NCI-H748 treated with DMSO at 0.1 percent for 48 hours (cell line): ENCODE measurements at places on chromosomes 6 and 20.

DNA sequence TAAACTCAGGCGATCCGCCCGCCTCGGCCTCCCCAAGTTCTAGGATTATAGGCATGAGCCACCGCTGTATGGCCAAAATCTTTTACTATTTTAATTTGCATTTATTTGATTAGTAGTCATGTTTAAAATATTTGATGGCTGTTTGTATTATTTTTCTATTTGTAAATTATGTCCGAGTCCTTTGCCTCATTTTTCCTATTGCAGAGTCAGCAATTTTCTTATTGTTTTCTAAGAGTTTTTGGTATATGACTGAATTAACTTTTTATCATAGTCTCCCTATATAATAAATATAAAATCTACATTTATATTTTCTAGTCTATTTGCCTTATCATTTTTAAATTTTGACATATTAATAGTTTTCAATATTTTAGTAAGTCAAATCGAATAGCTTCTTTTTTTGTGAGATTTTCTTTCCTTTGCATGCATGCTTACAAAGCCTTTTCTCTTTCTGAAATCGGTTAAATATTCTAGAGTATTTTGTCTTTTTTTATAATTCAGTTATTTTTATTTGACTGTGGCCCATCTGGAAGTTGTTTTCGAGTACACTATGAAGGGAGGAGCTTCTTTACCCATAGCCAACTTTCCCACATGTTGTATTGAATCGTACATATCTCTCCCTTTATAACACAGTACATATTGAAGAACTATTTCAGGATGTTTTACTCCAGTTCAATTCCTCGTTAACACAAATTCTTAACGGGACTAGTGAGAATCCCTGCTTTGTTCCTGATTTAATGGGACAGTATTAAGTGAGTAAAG lies 34.5 kb upstream of the RPS6KA2 start:
- DNase-seq: no peak

DNA sequence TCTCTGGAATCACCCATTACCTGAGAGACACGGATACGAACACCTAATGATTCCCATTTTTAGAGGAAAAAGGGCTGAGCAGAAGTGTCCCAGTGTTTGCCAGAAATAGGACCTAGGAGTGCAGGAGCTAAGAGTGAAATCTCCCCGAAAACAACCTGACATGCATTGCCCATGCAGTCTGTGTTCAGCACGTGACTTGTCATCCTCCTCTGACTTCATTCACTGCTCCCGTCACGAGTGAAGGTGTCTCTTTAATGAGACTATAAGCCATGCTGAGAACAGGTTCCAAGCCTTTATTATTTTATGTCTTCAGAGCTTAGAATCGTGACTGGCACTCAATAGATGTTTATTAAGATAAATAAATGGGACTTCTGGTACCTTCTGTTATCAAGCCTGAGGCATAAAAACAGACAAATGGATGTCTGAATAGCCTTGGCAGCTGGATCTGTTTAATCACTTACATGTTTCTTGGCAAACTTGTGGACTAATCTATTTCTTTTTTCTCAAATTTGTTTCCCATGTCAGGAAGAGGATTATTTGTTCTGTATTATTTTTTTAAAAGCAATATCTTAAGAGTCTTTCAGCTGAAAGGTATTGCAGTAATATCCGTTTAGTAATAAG lies 3.7 kb upstream of the MLIP start:
- DNase-seq: no peak

DNA sequence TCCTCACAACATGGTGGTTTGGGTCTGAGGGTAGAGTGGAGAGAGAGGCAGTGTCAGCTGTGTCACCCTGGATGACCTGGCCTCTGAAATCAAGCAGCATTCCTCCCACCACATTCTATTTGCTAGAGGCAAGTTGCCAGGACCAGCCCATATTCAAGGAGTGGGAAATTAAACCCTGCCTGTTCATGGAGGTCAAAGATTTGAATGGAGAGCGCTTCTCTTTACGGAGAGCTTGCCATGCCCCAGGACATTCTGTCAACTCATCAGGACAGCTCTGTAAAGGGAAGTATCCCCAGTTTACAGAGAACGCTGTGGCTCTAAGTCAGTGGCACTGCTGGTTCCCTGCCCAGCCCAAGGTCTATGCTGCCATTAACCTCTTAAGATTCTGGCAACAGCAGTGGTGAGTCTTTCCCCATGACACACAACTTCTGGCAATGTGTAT lies 90.0 kb upstream of the INSM1 start:
- DNase-seq: no peak

GRCh38 chr6:37919417-37920157 lies 100.1 kb downstream of the ZFAND3 start:
- DNase-seq: no peak
